MCF 10A (cell line): ENCODE measurements at places on chromosomes 3 and 15. TPM values are rescaled to one million over a fixed set of nuclear protein-coding genes. Genes with fewer than 3 reads are reported as not detected.
A peak's percentile ranks its signal among the peaks of the same experiment; 100 is the strongest.

- no peak for DNase-seq
These were observed 179.8 kb downstream of the MEX3B start for GRCh38 chr15:81865850-81866537.

- DNase-seq: peak; percentile 63
These were observed 12.3 kb upstream of the KPNA4 start for GRCh38 chr3:160577556-160578195.

GRCh38 chr3:178525251-178525650, 11.0 kb upstream of the KCNMB2 start:
- no peak for DNase-seq

RPL14 gene
- total RNA-seq: 3,024 and 3,432 TPM in 2 replicates

H1-8 gene
- not detected in 2 replicates for total RNA-seq

FMN1 gene
- total RNA-seq: 1.2 and 1.6 TPM in 2 replicates

- DNase-seq: no peak
These were observed 52.2 kb upstream of the HES1 start for GRCh38 chr3:194083637-194084224.

GRCh38 chr15:90680371-90680935, 36.7 kb upstream of the BLM start:
- peak; percentile 76 for DNase-seq

PLCH1 gene
- total RNA-seq: 0.10 and 0.12 TPM in 2 replicates
